Right atrium auricular region (tissue), 2 donors: ENCODE measurements at places on chromosomes 5 and 9. TPM values are rescaled to one million over a fixed set of nuclear protein-coding genes. Genes with fewer than 3 reads are reported as not detected.

GRCh38 chr9:33924978-33925797, 108.2 kb downstream of the UBE2R2 start:
- no peaks in the 10 kb centered on the region for H3K27me3 ChIP-seq
- peaks cover 53% of the 10 kb centered on the region for H3K36me3 ChIP-seq
- H3K4me1 ChIP-seq = no peaks in the 10 kb centered on the region
- DNase-seq = peak; percentile 72

GRCh38 chr5:67205981-67206380, 9.4 kb upstream of the CD180 start:
- H3K4me1 ChIP-seq = peaks cover 21% of the 10 kb centered on the region
- no peaks in the 10 kb centered on the region for H3K36me3 ChIP-seq
- no peaks in the 10 kb centered on the region for H3K27me3 ChIP-seq
- DNase-seq = no peak
- H3K4me3 ChIP-seq = no peak overlapping the region
- H3K27ac ChIP-seq = no peak overlapping the region

IL13 gene
- total RNA-seq = not detected

- no peak overlapping the region for H3K4me3 ChIP-seq
- H3K4me1 ChIP-seq = peaks cover 8% of the 10 kb centered on the region
- H3K27ac ChIP-seq = no peak overlapping the region
- H3K27me3 ChIP-seq = no peaks in the 10 kb centered on the region
- peaks cover 34% of the 10 kb centered on the region for H3K36me3 ChIP-seq
These were observed 7.1 kb downstream of the FBXW5 start for GRCh38 chr9:136937186-136938001.

GRCh38 chr9:23379842-23380241, 446.2 kb downstream of the ELAVL2 start:
- no peaks in the 10 kb centered on the region for H3K36me3 ChIP-seq
- H3K27me3 ChIP-seq = no peaks in the 10 kb centered on the region
- H3K4me1 ChIP-seq = no peaks in the 10 kb centered on the region
- no peak overlapping the region for H3K4me3 ChIP-seq
- no peak overlapping the region for H3K27ac ChIP-seq

- H3K4me1 ChIP-seq = no peaks in the 10 kb centered on the region
- H3K4me3 ChIP-seq = no peak overlapping the region
- H3K27ac ChIP-seq = no peak overlapping the region
- H3K36me3 ChIP-seq = peaks cover 48% of the 10 kb centered on the region
- DNase-seq = no peak
- H3K27me3 ChIP-seq = no peaks in the 10 kb centered on the region
These were observed 194.0 kb downstream of the NFIB start for GRCh38 chr9:14119694-14120514.

- no peaks in the 10 kb centered on the region for H3K27me3 ChIP-seq
- no peak overlapping the region for H3K27ac ChIP-seq
- no peaks in the 10 kb centered on the region for H3K36me3 ChIP-seq
- no peak for DNase-seq
These were observed 243.1 kb downstream of the FBXO4 start for GRCh38 chr5:42168091-42168670.

GRCh38 chr5:10624206-10624605, 60.3 kb downstream of the ANKRD33B start:
- H3K27me3 ChIP-seq = no peaks in the 10 kb centered on the region
- H3K27ac ChIP-seq = no peak overlapping the region
- DNase-seq = no peak
- no peaks in the 10 kb centered on the region for H3K36me3 ChIP-seq
- no peak overlapping the region for H3K4me3 ChIP-seq
- H3K4me1 ChIP-seq = peaks cover 24% of the 10 kb centered on the region

DNA sequence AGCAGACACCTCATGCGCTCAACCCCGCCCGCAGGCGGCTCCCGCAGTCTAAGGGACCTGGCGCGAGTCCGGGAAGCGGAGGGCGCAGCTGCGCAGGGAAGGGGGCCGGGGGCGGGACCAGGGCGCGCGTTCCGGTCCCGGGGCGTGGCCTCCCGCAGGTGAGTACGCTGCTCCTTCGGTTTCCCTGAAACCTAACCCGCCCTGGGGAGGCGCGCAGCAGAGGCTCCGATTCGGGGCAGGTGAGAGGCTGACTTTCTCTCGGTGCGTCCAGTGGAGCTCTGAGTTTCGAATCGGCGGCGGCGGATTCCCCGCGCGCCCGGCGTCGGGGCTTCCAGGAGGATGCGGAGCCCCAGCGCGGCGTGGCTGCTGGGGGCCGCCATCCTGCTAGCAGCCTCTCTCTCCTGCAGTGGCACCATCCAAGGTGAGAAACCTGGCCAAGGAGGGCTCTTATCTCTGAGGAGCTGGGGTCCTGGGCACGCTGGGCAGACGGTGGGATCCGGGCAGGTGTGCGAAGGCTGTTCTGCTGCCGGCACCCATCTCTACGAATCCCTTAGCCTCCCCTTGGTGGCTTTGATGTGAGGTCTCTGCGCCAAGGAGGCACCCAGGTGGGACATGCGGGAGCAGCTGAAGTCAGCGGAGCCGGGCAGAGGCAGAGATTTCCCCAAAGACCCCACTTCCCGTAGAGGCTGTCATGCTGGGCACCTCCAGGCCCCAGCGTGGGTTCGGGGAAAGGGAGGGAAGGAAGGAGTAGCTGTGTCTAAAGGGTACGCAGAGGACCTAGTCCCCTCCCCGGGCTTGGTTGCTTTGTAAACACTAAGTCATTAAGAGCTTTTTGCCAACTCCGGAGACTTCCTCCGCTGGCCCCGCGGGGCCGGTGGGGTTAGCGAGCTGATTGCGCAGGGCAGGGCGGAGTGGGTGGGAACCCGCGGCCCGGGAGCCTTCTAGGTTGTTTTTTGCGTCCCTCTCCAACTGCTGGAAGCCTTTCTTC, at the start of gene F2RL1:
Gene F2RL1 (plus strand): TSS at position 187 of the 988 bp plus-strand sequence. CDS start 153 bp downstream, at position 340.
- peak within 1 kb of the TSS; percentile 64 for H3K27ac ChIP-seq
- peaks cover 19% of the 10 kb centered on the region for H3K4me1 ChIP-seq
- H3K4me3 ChIP-seq = peak within 1 kb of the TSS; percentile 48

DNA sequence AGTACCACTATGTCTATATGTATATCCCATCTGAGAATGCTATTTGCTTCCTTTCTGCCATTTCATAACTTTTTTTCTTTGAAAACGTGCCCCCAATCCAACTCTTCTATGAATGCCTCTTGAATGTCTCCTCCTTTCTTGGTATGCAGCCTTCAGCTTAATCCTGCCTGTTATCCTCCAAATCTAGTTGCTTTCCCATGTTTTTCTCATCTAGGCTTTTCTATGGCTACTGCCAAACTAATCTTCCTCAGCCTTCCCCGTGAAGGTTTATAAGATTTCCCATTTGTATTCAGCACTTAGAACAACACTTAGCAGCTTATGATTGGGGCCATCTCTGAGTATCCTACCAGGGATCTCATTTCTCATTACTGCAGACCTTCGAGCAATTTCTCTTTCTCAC, 2.5 kb downstream of the TGFBR1 start:
- H3K4me3 ChIP-seq = no peak overlapping the region
- H3K4me1 ChIP-seq = no peaks in the 10 kb centered on the region
- no peak for DNase-seq
- H3K27me3 ChIP-seq = no peaks in the 10 kb centered on the region

- no peak overlapping the region for H3K27ac ChIP-seq
- H3K4me3 ChIP-seq = no peak overlapping the region
- DNase-seq = no peak
These were observed 97.5 kb downstream of the SAXO1 start for GRCh38 chr9:18935541-18935940.

- H3K27me3 ChIP-seq = no peaks in the 10 kb centered on the region
- no peak overlapping the region for H3K4me3 ChIP-seq
- no peak for DNase-seq
These were observed 43.8 kb downstream of the CARTPT start for GRCh38 chr5:71762826-71763225.

DNA sequence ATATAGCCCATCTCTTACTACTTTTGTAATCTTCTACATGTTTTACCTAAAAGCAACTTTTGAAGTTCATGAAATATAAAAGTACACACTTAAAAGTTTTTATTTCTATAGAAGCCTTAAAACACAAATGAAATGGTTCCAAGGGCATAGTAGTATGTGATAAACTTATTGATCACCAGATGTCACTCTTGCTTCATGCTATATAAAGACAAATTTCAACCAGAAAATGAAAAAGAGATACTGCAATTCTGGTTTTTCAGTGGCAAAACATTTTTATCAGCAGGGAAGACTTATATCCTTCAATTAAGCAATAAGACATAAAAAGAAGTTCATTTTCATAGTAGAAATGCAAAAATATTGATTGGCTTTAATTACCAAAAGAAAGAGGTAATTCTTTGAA, 69.4 kb upstream of the FBXL17 start:
- no peaks in the 10 kb centered on the region for H3K4me1 ChIP-seq
- no peak for DNase-seq
- no peaks in the 10 kb centered on the region for H3K36me3 ChIP-seq
- H3K4me3 ChIP-seq = no peak overlapping the region

DNA sequence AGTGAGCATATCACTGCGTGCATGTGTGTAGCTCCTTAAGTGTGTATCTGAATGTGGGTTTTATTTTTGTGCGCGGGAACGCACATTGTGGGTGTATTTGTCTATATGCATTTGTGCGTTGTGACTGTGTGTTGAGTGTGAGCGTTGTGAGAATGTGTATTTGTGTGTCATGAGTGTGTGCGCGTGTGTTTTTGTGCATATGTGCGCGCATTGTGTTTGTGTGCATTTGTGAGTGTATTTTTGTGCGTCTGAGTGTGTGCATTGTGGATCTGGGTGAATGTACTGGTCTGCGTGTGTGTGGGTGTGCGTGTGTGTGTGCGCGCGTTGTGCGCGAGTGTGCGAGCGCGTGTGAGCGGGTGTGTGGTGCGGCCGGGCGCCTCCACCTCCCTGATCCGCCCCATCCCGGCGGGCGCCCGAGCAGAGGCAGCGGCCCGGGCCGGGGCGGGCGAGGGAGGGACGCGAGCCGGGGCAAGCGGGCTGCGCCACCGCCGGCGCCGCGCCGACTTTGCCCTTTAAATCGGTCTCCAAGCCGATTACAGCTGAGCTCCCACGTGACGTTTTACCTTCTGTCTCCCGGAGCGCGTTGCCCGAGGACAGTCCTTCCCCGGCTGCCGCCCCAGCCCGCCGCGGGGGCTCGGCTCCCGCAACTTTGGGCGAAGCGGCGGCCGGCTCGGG, at the start of gene RASGRF2:
Gene RASGRF2 (plus strand): TSS at position 596 of the 675 bp plus-strand sequence. CDS start 376 bp downstream, outside the sequence.
- peak within 1 kb of the TSS; percentile 80 for H3K27ac ChIP-seq
- H3K36me3 ChIP-seq = no peaks in the 10 kb centered on the region
- no peak for DNase-seq
- H3K4me1 ChIP-seq = peaks cover 5% of the 10 kb centered on the region

DNA sequence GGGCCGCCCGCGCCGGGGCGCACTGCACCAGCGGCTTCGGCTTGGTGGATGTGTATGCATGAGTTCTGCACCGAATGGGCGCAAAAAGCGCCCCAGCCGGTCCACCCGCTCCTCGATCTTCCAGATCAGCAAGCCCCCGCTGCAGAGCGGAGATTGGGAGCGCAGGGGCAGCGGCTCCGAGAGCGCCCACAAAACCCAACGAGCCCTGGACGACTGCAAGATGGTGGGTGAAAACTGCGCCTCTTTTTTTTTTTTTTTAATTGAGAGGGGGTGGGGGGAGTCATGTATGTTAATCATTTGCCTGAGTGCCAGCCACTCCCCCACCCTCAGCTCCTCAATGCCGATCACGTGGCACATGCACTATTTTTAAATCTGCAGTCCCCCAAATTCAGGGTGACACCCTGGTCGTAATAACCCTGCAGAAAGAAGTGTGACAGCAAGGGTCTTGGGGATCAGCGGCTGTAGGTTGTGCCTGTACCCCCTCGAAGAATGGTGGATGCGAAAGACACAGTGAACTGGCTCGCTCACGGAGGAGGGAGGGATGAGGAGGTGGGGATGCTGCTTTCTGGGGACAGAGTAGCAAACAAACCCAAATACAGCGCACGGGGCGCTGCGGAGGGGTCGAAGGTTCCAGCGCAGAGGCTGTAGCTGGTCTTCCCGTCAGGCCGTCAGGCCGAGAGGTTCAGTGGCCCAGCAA, 900 bp downstream of the RGS7BP start:
- H3K36me3 ChIP-seq = no peaks in the 10 kb centered on the region
- H3K4me3 ChIP-seq = peak overlapping the region; percentile 56
- DNase-seq = no peak

SPRY4 gene
- total RNA-seq = 33.7 TPM

DMRT2 gene
- not detected for total RNA-seq

- no peak overlapping the region for H3K27ac ChIP-seq
- no peak overlapping the region for H3K4me3 ChIP-seq
- H3K4me1 ChIP-seq = no peaks in the 10 kb centered on the region
These were observed 159.5 kb upstream of the ERCC6L2 start for GRCh38 chr9:95715868-95716435.

PCDHGA5 gene
- 4.0 TPM for total RNA-seq

DNA sequence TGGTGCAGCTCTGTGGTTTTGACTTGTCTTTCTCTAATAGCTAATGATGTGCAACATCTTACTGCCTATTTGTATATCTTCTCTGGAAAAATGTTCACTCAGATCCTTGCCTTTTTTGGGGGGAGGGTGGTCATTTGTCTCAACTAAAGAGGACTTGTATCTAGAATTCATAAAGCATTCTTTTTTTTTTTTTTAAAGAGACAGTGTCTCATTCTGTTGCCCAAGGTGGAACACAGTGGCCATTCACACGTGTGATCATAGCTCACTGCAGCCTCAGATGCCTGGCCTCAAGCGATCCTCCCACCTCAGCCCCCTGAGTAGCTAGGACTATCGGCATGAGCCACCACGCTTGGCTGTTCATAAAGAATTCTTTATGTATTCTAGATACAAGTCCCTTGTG, 33.2 kb downstream of the HABP4 start:
- H3K4me3 ChIP-seq = no peak overlapping the region
- H3K27me3 ChIP-seq = no peaks in the 10 kb centered on the region
- H3K36me3 ChIP-seq = peaks cover 15% of the 10 kb centered on the region
- H3K4me1 ChIP-seq = peaks cover 25% of the 10 kb centered on the region

ENG gene
- 142 TPM for total RNA-seq

GRCh38 chr9:396396-396795, 181.7 kb downstream of the DOCK8 start:
- H3K4me3 ChIP-seq = no peak overlapping the region
- H3K4me1 ChIP-seq = no peaks in the 10 kb centered on the region
- no peaks in the 10 kb centered on the region for H3K36me3 ChIP-seq

DNA sequence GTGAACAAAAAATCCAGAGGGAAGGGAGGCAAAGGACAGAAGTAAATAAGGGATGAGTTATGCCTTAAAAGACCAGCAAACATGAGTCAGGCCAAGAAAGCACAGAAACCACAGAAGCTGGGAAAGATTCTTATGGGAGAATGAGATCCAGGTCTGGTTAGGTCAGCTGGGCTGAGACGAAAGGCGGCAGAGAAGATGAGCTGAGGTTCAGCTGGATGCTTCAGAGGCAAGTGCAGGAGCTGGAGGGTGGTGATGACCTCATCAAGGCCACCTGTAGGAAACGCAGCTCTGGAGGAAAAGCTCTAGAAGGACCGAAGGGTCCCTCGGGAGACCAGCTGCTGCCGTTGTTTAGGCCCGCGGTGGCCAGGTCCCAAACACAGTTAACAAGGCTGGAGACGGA, 152.0 kb downstream of the MYO10 start:
- no peak for DNase-seq
- H3K27ac ChIP-seq = no peak overlapping the region
- H3K4me3 ChIP-seq = no peak overlapping the region
- no peaks in the 10 kb centered on the region for H3K4me1 ChIP-seq
- no peaks in the 10 kb centered on the region for H3K27me3 ChIP-seq
- H3K36me3 ChIP-seq = no peaks in the 10 kb centered on the region

- H3K4me1 ChIP-seq = no peaks in the 10 kb centered on the region
- no peaks in the 10 kb centered on the region for H3K36me3 ChIP-seq
- no peak for DNase-seq
- no peaks in the 10 kb centered on the region for H3K27me3 ChIP-seq
These were observed 265.4 kb downstream of the SPOCK1 start for GRCh38 chr5:137233726-137234125.
